NCI-H460 (cell line): ENCODE measurements at places on chromosomes 7 and 10. TPM values are rescaled to one million over a fixed set of nuclear protein-coding genes. Genes with fewer than 3 reads are reported as not detected.

TEX47 gene
- total RNA-seq: not detected in 2 replicates

- peak; percentile 17 for DNase-seq
Observed at GRCh38 chr10:102869258-102870198, at the start of gene AS3MT. Gene AS3MT (plus strand): TSS chr10:102869470. CDS start chr10:102869593, 123 bp downstream.

- no peak for DNase-seq
Observed at GRCh38 chr10:16724509-16724908, 92.7 kb downstream of the RSU1 start.

GRCh38 chr10:63596924-63597323 is 75.7 kb downstream of the REEP3 start:
- no peak for DNase-seq

OR2A7 gene
- total RNA-seq: not detected in 2 replicates

DNA sequence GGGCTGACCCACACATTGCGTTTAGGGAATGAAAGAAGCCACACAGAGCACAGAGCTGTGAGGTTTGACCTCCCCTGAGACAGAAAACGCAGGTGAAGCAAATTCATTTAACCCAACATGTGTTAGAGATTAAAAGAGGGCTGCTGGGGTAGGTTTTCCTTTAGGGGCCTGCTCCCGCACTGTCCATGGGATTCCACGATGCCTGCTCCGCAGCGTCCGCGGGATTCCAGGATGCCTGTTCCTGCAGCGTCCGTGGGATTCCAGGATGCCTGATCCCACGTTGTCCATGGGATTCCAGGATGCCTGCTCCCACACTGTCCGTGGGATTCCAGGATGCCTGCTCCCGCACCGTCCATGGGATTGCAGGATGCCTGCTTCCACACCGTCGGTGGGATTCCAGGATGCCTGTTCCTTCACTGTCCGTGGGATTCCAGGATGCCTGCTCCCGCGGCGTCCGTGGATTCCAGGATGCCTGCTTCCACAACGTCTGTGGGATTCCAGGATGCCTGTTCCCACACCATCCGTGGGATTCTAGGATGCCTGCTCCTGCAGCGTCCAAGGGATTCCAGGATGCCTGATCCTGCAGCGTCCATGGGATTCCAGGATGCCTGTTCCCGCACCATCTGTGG is 78.7 kb downstream of the VIPR2 start:
- DNase-seq: no peak

- no peak for DNase-seq
Observed at GRCh38 chr10:70445718-70446657, 4.5 kb upstream of the NODAL start.

ANKRD1 gene
- 6.8 and 8.2 TPM in 2 replicates for total RNA-seq

AOC1 gene
- total RNA-seq: not detected in 2 replicates

PRSS1 gene
- total RNA-seq: not detected in 2 replicates

- no peak for DNase-seq
Observed at GRCh38 chr10:11397980-11398580, 213.4 kb downstream of the USP6NL start.

DNA sequence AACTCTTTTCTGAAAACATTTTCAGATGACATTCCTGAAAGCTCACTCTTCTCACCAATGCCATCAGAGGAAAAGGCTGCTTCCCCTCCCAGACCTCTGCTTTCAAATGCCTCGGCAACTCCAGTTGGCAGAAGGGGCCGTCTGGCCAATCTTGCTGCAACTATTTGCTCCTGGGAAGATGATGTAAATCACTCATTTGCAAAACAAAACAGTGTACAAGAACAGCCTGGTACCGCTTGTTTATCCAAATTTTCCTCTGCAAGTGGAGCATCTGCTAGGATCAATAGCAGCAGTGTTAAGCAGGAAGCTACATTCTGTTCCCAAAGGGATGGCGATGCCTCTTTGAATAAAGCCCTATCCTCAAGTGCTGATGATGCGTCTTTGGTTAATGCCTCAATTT is 16.5 kb downstream of the ANLN start:
- DNase-seq: no peak

NPTX2 gene
- total RNA-seq: 1.4 and 2.0 TPM in 2 replicates
